ENCODE measurements at places on chromosomes 1 and 21. TPM values are rescaled to one million over a fixed set of nuclear protein-coding genes. Genes with fewer than 3 reads are reported as not detected.

The GPR61 gene
- polyA plus RNA-seq, result 1.6 TPM

The NBPF4 gene
- polyA plus RNA-seq, result not detected

The TTC3 gene
- polyA plus RNA-seq, result 66.3 TPM

The SEMA6C gene
- 54.0 TPM for polyA plus RNA-seq

The LAMC1 gene
- polyA plus RNA-seq, result 33.5 TPM

The AKNAD1 gene
- not detected for polyA plus RNA-seq

The MROH9 gene
- not detected for polyA plus RNA-seq

The IL24 gene
- not detected for polyA plus RNA-seq

The ATP6V1G3 gene
- polyA plus RNA-seq, result not detected

Measured in brain (organoid and tissue), 16 donors.